Stimulated activated CD4-positive, alpha-beta T cell treated with anti-CD3 and anti-CD28 coated beads, TNF-alpha, amount 100 ng/mL, for 48 hours (primary cell): ENCODE measurements at places on chromosomes 6 and 20.

DNA sequence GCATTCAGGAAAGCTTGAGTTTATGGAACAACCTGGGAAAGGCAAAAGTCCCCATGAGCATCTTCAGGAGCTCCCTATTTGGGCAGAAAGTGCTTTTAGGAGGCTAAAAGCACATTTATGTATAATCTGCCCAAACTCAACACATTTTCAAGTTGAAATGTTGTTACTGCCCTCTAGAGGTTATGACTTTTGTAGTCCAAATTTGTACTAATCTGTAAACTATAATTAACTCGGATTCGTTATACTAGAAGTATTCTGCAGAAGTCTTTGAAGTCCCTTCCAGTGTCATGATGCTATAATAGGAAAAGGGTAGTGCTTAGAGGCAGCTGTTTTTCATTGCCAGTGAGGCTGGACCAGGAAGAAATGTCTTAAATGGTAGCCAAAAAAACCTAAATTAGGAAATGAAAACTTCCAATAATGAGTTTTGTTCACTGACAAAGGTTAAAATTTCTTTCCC is 44.8 kb upstream of the EMILIN3 start:
- DNase-seq, result no peak

DNA sequence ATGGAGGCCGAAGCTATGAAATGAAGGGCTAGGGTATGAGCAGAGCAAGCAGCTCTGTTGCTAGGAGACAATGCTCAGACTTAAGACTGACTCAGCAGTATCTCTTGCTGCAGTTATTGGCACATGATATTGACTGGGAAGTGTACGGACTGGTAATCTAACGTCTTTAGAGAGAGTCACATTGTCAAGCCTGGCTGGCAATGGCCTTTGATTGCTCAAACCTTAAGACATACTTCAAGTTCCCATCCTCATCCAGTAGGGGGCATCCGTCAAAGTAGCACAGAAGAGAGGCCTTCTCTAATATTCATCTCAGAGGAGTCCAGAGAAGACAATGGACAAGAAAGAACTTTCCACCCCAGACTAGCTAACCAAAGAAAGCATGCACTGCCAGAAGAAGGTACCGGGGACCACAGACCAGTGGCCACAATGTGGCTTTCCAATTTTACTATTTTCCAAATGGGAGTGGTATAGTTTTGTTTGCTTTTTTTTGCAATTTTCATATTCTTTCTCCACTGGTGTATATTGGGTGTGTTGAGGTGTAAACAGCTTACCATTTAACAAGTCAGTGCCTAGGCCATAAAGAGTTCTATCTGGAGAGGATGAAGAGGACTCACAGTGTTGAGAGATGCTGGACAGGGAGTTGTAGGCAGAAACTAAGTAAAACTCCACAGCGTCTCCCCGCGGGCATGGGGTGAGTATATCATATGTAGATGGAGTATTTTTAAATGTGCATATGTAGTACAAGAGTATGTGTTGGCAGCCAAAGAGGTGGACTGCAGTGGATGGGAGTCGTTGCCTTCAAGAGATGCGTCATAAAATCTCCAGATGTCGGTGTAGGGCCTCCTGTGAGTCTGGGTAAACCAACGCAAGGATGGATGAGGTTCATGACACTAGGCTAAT is 36.7 kb downstream of the LRFN2 start:
- DNase-seq, result no peak

- no peak for DNase-seq
Observed at GRCh38 chr20:24616258-24617079, 147.0 kb downstream of the SYNDIG1 start.

DNA sequence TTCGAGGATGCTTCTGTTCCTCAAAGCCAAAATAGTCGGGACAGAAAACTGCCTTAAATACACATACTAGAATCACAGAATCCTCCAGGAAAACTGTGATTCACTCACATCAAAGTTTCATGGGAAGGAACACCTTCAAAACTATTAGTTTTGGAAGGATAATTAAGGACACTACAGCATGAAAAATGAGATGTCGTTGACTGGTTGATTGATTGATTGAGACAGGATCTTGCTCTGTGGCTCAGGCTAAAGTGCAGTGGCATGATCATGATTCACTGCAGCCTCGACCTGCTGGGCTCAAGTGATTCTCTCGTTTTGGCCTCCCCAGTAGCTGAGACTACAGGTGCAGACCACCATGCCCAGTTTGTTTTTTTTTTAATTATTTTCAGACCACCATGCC is 25.7 kb upstream of the MAP3K4 start:
- DNase-seq, result no peak

GRCh38 chr6:70252604-70253003 is 50.3 kb downstream of the COL9A1 start:
- DNase-seq, result no peak

GRCh38 chr20:13286607-13287006 is 65.5 kb downstream of the ISM1 start:
- no peak for DNase-seq

GRCh38 chr6:128478230-128479047 is 42.0 kb downstream of the PTPRK start:
- DNase-seq, result no peak

GRCh38 chr20:22285555-22285954 is 298.8 kb downstream of the FOXA2 start:
- DNase-seq, result no peak

DNA sequence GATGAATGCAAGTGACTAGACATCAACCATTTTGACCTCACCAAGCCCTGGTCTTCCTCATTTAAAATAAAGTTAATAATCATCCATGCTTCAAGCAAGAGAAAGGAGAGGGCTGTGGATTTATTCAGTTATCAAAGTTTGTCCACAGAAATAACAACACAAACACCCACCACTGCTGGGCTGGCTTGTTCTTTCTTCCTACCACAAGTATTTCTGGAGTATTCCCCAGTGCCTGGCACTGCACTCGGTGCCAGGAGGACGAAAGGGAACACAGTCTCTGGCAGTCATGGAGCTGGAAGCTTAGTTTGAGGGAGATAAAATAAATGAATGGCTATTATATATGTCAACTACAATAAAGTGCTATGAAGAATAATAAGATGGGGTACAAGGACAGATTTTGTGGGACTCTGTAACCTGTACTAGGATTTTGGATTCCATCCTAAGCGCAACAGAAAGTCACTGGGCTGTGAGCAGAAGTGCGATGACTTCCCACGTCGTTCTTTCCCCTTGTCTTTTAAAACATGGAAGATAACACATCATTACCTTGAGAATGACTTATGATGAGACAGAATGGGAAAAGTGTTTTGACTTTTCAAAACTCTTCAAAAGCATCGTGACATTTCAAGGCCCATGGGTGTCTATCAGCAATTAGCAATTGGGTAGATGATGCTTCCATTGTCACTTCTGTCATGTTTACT is 74.5 kb upstream of the TRAF3IP2 start:
- no peak for DNase-seq

GRCh38 chr6:29813809-29814208 is 13.8 kb upstream of the HLA-G start:
- DNase-seq, result no peak

GRCh38 chr20:7348253-7348652 is 580.8 kb downstream of the BMP2 start:
- no peak for DNase-seq

DNA sequence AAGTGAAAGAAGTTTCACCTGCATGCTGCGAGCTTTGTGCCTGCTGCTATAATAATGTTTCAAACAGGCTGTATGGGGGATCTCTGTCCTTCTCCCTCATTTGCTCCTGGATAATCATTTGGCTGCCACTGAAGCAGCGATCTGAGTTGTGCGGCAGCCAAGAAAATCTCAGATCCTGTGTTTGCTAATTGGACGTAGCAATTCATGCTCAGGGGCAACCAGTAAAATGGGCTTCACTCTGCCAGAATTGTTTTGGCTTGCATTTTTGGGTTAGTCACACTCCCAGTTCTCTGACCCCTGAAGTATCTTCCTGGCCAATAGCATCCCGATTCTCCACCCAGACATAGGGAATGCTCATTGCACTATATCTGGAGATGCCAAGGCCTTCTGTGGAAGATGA is 13.7 kb upstream of the STXBP5 start:
- DNase-seq, result no peak

GRCh38 chr6:151239603-151240035 is at the start of gene AKAP12:
Gene AKAP12 (plus strand): TSS chr6:151239967. CDS start chr6:151240563, 596 bp downstream.
- DNase-seq, result no peak

DNA sequence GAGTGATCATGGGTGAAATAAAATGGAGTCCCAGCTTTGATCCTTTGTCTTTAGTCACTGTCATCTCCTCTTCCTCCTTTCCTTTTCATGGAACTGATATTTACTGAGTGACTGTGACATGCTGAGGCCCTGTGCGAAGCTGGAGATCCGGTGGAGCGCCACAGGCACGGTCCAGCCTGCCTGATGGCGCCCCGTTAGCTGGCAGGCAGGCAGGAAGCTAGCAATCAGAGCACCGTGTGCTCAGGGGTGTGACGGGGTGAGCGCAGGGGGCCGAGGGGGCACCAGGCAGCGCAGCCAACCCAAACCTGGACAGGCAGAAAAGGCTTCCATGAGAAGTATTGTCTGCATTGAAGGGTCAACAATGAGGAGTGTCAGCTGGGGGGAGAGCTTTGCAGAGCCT is 100.2 kb upstream of the AKAP12 start:
- DNase-seq, result no peak

- DNase-seq, result peak; percentile 78
Observed at GRCh38 chr6:154606457-154606856, 96.0 kb upstream of the CNKSR3 start.

- no peak for DNase-seq
Observed at GRCh38 chr6:107787589-107787960, 36.5 kb downstream of the SCML4 start.

GRCh38 chr6:37192666-37193065 is 22.7 kb downstream of the PIM1 start:
- no peak for DNase-seq

DNA sequence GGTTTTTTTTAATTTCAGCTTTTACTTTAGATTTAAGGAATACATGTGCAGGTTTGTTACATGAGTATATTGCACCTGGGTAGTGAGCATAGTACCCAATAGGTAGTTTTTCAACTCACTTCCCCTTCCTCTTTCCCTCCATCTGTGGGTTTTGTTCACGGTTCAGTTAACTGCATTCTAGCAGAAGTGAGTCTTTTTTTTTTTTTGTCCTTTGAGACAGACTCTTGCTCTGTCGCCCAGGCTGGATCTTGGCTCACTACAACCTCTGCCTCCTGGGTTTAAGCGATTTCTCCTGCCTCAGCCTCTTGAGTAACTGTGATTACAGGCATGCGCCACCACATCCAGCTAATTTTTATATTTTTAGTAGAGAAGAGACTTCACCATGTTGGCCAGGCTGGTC is 8.7 kb downstream of the UBR2 start:
- DNase-seq, result no peak

GRCh38 chr20:48547664-48548063 is 280.1 kb downstream of the PREX1 start:
- no peak for DNase-seq

DNA sequence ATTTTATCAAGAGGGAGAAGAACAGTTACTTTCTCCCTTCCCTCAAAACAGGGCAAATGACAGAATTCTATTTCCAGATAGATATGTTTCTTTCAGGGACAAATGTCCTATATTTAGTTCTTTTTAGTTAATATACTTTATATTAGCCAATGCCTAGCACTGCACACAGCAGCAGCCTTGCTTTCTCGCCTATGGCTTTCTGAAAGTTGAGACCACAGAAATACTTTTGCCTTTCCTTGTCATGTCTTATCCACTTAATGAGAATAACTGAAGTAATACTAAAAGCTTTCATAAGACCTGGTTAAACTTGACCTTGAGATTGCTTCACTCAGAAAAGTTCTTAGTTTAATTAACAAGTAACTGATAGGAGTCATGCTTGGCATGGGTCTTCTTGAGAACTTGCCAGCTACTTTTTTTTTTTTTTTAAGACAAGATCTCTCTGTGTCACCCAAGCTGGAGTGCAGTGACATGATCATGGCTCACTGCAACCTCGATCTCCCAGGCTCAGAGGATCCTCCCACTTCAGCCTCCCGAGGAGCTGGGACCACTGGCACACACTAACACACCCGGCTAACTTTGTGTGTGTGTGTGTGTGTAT is 159.3 kb downstream of the CDKAL1 start:
- DNase-seq, result no peak

- no peak for DNase-seq
Observed at GRCh38 chr6:7721649-7722048, 4.2 kb upstream of the BMP6 start.

GRCh38 chr6:7917729-7918128 is 7.1 kb upstream of the TXNDC5 start:
- no peak for DNase-seq

DNA sequence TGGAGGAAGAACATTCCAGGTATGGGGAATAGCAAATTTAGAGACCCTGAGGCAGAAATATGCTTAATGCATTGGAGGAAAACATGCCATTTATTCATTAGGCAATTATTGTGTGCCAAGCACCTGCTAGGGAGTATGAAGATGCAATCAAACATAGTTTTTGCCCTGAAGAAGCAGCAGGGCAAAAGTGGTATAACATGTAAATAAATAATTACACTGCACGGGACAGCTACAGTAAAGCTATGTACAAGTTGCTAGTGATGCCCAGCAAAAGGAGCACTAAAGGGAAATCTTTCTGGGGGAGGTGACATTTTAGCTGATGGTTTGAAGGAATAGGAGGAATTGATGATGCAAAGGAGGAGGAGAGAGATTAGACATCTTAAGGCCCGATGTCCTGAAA is 624 bp upstream of the TJAP1 start:
- DNase-seq, result no peak

- no peak for DNase-seq
Observed at GRCh38 chr6:154489822-154490221, 20.7 kb downstream of the CNKSR3 start.

GRCh38 chr20:61657721-61658377 is 405.8 kb downstream of the CDH4 start:
- DNase-seq, result no peak

- DNase-seq, result no peak
Observed at GRCh38 chr20:43358811-43359210, 98.9 kb upstream of the SRSF6 start.

GRCh38 chr6:151098166-151098565 is 141.6 kb upstream of the AKAP12 start:
- DNase-seq, result no peak

GRCh38 chr6:166733900-166734299 is 106.8 kb upstream of the RPS6KA2 start:
- DNase-seq, result no peak

DNA sequence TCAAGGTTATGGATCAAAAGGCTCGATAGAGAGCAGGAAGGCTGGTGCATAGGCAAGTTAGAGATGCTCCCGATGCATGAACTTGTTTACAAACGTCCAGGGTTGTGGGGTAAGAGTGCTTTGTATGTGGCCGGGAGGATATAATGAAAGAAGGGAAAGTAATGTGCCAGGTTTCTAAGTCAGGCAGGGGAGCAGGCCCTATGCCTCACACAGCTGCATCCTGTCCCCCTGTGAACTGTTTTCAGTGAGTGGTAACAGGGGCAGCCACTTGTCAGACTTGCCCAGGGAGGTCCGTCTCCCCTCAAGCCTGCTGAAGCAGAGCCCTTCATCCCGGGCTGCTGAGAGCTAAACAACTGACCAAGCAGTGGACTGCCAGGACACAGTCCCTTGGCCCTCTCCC is 19.4 kb downstream of the KCNK5 start:
- DNase-seq, result no peak

GRCh38 chr6:63705707-63706106 is 70.1 kb downstream of the PHF3 start:
- DNase-seq, result no peak

GRCh38 chr6:7257521-7258230 is 55.3 kb downstream of the SSR1 start:
- DNase-seq, result no peak

GRCh38 chr6:81735756-81736380 is 16.6 kb downstream of the TENT5A start:
- no peak for DNase-seq
